ENCODE measurements at places on chromosomes 5 and 9.

DNA sequence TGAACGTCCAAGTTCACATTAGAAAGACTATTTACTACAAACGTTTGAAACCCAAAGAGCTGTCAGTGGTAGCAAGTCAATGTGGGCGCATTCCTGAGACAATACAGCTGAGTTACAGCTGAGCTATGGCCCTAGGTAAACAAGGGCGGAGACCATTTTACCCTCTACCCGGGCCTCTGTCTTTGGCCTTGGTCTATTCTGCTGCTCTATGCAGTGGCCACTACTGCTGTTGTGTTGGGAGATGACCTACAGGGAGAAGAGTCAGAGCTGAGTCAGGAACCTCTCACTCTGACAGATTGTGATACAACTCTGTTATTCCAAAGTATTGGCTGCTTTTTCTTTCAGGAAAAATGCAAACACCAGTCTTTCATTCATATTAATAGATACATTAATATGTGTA, 700.6 kb downstream of the SEMA5A start:
- no peak for DNase-seq

DNA sequence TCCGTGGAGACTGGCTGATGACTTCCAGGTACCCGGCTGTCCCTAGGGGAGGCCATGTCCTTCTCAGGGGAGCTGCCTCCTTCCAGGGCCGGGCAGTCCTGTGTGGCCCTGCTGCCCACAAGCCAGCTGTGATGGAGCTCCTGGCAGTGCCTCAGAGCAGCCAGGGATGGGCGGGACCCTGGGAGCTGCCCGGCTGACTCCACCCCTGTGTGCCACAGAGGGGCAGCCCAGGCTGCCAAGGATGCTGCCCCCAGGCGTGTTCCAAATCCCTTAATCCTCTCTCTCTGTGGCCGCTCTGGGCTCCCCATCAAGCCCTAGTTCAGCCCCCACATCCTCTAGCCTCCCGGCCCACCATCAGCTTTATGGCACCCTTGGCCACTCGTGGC, 7.0 kb upstream of the SCGB3A1 start:
- no peak for DNase-seq

DNA sequence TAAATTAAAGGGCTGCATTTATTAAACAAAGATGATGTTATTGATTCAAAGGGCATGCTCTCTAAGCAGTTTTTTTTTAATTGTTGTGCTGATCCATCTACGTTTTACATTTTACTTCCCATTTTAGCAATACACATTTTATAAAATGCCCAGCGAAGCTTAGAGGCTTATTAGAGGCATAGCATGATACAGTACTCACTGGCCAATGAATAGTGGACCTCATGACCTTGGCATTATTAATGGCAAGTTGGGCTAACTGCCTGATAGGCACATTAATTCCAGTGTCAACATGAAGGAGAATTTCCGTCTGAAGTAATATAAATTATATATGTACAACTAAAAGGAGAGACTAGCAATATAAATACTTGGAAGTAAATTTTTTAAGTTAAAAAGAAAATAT, 837.2 kb downstream of the EFNA5 start:
- DNase-seq: no peak

DNA sequence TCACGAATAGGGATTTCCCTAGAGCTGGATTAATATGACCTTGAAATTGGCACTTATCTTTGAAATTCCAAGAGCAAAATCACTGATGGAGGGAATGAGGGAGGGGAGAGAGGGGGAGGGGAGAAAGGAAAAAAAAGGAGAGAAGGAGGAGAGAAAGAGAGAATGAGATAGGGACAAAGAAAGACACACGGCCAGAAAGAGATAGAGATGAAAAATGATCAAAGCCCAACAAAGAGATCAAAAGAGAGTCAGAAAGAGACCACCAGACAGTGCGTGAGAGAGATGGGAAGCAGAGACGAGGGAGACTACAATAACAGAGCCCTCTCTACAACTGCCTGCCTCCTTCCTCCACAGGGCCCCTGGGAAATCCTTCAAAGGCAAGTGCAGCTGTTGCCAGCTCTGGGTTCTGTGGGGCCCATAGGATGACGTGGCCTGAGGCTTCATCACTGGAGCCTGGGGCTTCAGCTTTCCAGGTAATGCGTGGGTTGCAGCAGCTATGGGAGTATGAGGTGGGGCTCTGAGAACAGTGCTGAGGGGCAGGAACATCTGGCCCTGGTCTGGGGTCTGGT, 58.3 kb upstream of the SHB start:
- DNase-seq: no peak

All from neuronal stem cell (in vitro differentiated cells).